Muscle of back (tissue), 13 donors: ENCODE measurements at places on chromosomes 3 and 15. TPM values are rescaled to one million over a fixed set of nuclear protein-coding genes. Genes with fewer than 3 reads are reported as not detected.

GRCh38 chr15:40097096-40097967, 11.3 kb downstream of the BMF start:
- DNase-seq: no peak

Gene GXYLT2
- 34.5 TPM for polyA plus RNA-seq

DNA sequence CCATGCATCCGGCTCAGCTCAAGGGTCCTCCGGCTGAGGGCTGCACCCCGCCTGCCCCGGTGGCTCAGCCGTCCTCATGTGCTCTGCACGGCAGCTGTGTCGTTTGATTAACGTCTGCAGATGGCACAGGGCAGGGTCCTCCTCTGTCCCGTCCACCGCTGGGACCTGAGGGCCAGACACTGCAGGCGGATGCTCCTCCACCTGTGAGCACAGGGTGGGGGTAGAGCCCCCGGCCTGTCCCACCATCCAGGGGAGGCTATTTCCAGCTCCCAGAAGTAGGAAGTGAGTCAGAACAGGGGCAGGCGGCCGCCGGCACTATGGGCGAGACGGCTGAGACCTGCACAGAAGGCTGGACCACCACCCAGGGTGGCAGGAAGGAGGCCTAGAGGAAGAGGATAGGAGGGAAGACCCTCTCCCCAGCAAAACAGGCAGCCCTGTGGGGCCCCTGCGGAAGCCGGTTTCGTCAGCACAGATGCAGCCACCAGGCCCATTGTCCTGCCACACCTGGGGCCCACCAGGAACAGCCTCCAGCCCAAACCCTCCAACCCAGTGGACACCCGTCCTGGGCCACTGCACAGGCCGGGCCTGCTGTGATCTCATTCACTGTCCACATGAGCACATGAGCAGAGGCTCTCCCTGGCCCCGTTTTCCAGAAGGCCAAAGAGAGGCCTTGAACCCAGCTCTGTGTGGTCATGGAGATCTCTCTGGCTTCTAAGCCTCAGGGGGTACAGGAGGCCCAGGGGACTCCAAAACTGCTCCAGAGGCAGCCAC, 12.6 kb upstream of the PLXND1 start:
- DNase-seq: peak; percentile 49

- DNase-seq: no peak
These were observed 35.0 kb downstream of the MTMR10 start for GRCh38 chr15:30956216-30957124.

DNA sequence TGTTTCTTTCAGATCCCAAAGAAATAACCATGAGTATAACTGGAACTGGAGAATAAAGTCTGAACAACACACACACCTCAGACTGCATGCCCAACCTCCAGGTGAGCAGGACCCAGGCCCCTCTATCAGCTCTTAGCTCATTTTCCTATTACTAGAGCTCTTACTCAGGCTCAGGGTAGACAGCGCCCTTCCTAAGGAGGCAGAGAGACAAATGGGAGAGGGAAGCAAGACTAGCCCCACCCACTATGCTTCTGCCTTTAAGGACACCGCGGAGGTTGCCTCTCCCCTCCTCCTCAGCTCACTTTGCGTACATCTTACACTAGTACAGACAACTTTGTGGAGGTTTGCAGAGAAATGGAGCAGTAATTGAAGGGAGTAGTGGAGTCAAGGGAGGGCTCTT, 44.0 kb upstream of the GLCE start:
- DNase-seq: no peak

DNA sequence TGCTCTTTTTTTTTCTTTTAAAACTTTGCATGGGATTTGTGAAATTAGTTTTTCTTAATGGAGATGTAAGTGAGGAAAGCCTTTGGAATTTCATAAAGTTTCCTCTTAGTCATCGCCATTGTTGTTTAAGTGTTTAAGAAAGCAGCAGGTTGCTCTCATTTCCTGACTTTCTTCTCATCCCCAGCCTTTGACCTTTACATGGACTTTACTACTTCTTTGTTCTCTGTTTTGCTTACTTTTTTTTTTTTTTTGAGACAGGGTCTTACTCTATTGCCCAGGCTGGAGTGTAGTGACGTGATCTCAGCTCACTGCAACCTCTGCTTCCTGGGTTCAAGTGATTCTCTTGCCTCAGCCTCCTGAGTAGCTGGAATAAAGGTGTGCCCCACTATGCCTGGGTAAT, 38.6 kb downstream of the FBXL2 start:
- no peak for DNase-seq

GRCh38 chr3:188627652-188628051, 473.7 kb downstream of the LPP start:
- peak; percentile 72 for DNase-seq

Gene GOLGA8Q
- polyA plus RNA-seq: 2.3 TPM

- no peak for DNase-seq
These were observed 52.0 kb downstream of the CBLB start for GRCh38 chr3:105816833-105817232.

- DNase-seq: no peak
These were observed 40.9 kb upstream of the PTPN23 start for GRCh38 chr3:47339951-47340350.

Gene CXCR6
- 0.66 TPM for polyA plus RNA-seq

Gene RYR3
- polyA plus RNA-seq: 27.1 TPM

GRCh38 chr3:12288182-12289129, at the start of gene PPARG:
PPARG (plus strand) TSS chr3:12289070; CDS start chr3:12379712, 90,642 bp downstream.
- DNase-seq: no peak
